ENCODE measurements at places on chromosomes 3 and 15.

- DNase-seq: no peak
These were observed 1.4 kb upstream of the AQP9 start for GRCh38 chr15:58136731-58137130.

- DNase-seq: no peak
These were observed 11.1 kb downstream of the TMEM62 start for GRCh38 chr15:43144512-43144911.

DNA sequence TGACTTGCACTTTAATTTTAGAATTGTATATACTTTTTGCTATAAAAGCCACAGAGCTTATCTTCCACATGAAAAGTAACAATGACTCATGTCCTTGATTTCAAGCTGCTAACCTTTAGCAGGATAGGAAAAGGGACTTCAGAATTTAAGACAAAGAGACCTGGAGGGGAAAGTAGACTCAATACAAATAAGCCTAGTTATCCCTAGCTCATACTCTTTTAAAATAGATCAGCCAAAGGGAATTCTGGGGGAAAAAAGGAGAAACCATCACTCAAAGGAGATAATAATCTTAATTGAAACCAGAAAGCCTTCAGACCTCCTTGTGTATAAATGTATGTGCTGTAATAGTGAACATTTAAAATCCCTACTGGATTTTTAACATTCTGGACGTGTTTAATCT lies 930.3 kb downstream of the NTRK3 start:
- DNase-seq: no peak

- DNase-seq: no peak
These were observed 53.9 kb upstream of the PAQR5 start for GRCh38 chr15:69244798-69245197.

GRCh38 chr3:48609088-48610005 lies at the start of gene UQCRC1:
UQCRC1 (minus strand) TSS chr3:48609646; CDS start chr3:48609620, 26 bp downstream.
- DNase-seq: peak; percentile 89

DNA sequence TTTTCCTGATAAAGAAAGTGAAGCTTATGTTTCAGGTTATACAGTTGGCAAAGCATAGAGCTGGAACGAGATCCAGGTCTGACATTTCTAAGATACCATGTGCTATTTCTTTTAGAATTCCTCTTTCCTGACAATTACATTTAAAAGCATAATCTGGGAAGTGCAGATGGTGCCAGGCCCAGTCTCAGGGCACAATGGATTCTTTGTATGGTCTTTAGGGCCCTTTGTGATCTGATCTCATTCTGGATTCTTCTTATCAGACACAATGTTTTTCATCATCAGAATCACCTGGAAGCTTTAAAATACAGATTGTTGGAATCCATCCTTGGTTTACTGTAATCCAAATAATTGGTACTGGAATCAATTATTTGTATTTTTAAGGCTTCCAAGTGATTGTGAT lies 18.6 kb upstream of the GLCE start:
- DNase-seq: peak; percentile 72

GRCh38 chr3:141246958-141247301 lies 15.3 kb downstream of the PXYLP1 start:
- DNase-seq: no peak

GRCh38 chr3:58414538-58415197 lies 19.0 kb downstream of the PDHB start:
- peak; percentile 83 for DNase-seq

- DNase-seq: no peak
These were observed 23.6 kb downstream of the PTX3 start for GRCh38 chr3:157460253-157460652.

Measured in pons (tissue), 1 donor.